ENCODE measurements at places on chromosomes 4 and X.

DNA sequence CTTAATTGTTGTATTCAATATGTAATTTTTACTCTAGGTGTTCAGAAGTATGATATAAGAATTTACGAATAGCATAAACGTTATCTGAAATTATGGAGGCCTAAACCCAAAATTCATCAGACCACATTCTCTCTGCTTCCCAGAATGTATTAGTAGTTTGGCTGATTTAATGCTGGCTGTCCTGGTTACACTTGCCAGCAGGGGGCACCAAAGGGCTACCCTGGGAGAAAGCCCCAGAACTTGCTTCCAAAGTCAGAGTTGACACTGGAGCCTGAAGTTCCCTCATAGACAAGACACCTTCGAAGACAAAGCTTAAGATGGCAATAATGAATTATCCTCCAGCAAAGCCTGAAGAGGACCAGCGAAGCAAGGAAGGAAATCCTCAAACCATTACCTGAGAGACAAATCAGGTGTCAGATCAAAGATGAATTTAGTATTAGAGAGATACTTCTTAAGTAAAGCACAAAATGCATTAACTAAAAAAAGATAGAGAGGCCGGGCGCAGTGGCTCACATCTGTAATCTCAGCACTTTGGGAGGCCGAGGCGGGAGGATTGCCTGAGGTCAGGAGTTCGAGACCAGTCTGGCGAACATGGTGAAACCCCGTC, 11.3 kb upstream of the ANOS1 start:
- peak; percentile 69 for DNase-seq

DNA sequence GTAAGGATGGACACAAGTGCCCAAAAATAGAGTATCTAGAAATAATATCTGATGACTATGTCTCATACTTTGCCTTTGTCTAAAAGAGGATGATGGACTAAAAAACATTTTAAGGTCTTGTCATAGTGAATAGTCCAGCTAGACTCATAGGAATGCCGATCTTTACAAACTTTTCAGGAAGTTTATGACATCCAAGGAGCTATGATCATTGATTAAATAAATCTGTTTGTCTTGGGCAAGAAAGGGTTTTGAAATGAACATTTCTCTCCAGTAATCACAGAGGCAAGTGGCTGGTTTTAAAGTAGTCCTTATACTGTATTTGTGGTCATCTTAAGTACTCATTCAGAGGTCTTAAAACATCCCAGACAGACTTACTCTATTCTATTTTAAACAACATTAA, 109.8 kb downstream of the MAPK10 start:
- no peak for DNase-seq

DNA sequence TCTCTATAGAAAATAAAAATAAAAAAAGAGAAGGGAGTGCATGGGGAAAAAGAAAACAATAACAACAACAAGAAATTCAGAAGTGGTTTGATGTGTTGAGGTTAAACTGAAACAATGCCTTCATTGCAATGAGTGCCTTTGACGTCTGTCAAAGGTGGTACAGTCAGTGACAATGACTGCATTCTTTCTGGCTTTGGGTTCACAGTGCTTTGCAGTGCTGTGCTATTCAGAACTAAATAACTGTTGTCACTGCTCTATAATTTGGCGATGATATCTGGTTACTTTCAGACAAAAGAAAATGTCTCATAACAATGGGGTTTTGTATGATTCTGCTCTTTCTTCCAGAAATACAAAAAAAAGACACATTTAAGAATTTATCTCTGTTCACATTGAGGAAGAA, 488.6 kb upstream of the MAGEB2 start:
- DNase-seq: no peak

DNA sequence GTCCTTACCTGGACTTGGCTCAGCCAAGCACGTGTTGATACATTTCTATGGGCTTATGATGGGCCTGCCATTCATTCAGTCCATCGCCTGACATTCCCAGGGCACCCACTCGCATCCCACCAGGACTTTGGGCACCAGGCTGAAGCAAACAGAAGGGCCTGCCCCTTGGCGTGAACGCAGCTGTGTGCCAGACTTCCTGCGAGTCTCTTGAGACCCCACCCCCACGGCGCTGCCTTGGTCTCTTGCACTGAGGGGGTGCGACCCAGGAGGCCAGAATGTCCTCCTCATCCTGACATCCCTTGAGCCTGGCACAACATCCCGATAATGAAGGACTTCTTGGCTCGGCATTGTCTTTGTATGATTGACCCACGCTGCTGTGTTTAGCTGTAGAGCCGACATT, 1.5 kb upstream of the PSAPL1 start:
- no peak for DNase-seq

DNA sequence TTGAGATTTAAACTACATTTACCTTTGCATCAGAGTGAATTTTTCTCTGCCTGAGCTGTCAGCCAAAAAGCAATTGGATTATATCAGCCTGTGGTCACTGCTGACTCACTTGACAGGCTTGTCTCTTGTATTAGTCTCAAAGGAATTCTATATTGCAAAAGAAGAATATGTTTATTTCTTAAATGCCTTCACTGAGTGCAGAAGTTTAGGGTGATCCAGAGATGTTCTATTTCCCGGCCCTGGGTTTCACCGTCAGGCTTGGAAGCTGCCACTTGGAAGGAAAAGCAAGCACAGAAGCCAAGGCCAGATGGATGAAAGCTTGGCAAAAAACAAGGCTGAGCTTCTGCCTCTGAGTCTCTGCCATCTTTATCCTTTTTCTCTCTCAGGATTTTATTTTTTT, 80.9 kb downstream of the FAM114A1 start:
- no peak for DNase-seq

GRCh38 chr4:41202820-41203568, 11.3 kb downstream of the APBB2 start:
- DNase-seq: no peak

- no peak for DNase-seq
These were observed 86.8 kb downstream of the DCLK2 start for GRCh38 chr4:150164956-150165629.

- DNase-seq: no peak
These were observed 6.2 kb downstream of the TMEM131L start for GRCh38 chr4:153472122-153473037.

GRCh38 chr4:155591738-155592143, 74.9 kb upstream of the GUCY1A1 start:
- no peak for DNase-seq

GRCh38 chr4:110216129-110216528, 17.7 kb upstream of the ELOVL6 start:
- DNase-seq: no peak

DNA sequence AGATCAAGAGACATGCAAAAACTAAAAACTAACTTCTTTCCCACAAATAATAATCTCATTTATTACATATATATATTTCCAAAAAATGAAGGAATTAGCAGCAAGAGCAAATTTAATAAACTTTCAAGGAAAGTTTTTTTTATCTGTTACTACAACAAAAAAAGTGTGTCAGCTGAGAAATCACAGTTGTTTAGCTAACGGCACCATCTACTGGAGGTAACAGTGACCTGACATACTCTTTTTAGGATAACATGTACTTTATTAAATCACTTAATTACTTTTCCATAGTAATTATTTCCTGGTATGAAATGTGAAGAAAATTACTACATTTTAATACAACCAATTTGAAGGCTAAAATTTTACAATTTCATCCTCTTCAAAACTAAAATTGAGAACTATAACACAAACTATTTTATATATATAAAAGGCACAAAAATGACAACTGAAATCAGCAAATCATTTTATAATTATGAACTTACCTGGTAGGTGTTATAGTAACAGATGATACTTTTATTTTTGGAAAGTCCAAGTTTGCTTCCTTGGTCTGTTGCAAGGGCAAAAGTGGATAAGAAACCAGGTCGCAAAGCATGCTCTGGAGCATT, 9.1 kb downstream of the LAMTOR3 start:
- peak; percentile 40 for DNase-seq

DNA sequence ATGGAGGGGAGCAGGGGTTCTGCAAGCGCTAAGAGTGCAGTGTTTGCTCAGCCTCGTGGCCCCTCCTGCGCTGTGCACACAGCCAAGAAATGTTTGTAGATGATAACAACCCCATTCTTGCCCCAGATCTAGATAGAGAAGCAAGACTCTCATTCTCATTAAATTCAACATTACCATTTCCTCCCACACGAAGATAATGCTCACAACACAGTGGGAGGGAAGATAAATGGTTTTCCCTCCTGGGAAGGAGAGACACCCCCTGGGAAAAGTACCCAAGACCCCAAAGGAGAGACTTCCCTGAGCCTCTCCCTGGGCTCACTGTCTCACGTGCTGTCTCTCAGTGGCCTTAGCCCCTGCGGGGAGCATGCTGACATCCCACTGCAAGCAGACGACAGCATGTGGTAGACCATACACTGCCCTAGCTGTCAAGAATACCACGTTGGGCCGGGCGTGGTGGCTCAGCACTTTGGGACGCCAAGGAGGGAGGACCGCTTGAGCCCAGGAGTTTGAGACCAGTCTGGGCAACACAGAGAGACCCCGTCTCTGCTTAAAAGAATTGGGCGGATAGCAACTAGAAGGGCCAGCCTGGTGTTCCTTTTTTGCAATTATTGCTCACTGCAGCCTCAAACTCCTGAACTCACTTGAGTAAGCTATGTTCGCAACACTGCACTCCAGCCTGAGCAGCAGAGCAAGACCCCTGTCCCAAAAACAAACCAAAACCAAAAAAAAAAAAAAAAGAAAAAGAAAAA, 34.9 kb upstream of the IQSEC2 start:
- no peak for DNase-seq

GRCh38 chr4:112485930-112486329, 30.1 kb downstream of the NEUROG2 start:
- DNase-seq: no peak

- DNase-seq: no peak
These were observed 18.7 kb upstream of the ZNF827 start for GRCh38 chr4:145957302-145957701.

GRCh38 chrX:100874325-100874724, at the start of gene NOX1:
Gene NOX1 (minus strand): TSS chrX:100874359. CDS start chrX:100874139, 220 bp downstream.
- DNase-seq: no peak

GRCh38 chrX:87805829-87806490, 288.4 kb downstream of the KLHL4 start:
- no peak for DNase-seq

DNA sequence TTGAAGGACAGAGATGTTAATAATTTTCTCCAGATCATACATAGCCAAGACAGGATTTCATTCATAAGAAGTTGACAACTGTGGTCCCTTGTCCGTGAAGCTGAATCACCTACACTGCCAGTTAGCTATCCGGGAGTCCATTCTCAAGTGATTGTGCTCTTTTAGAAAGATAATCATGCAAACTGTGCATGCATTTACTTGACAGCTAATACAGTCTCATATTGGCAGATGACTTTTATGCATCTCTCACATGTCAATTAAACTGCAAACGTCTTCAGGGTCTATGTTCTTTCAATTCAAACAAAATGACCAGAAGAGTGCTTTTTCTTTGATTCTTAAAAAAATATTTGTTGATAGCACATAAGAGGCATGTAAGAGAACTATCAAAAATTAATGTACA, 1572.9 kb downstream of the C4orf33 start:
- DNase-seq: no peak

GRCh38 chr4:38930204-38930603, 62.6 kb downstream of the FAM114A1 start:
- no peak for DNase-seq

DNA sequence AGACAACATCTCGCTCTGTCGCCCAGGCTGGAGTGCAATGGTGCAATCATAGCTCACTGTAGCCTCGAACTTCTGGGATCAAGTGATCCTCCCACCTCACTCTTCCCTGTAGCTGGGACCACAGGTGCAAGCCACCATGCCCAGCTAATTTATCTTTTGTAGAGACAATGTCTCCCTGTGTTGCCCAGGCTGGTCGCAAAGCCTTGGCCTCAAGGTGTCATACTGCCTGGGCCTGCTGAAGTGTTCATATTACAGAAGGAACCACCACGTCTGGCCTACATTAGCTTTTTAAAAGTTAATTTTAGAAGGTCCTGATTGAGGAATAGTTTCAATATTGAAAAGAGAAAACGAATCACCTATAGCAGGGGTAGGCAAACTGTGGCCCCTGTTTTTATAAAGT, 22.5 kb downstream of the TRIML2 start:
- no peak for DNase-seq

DNA sequence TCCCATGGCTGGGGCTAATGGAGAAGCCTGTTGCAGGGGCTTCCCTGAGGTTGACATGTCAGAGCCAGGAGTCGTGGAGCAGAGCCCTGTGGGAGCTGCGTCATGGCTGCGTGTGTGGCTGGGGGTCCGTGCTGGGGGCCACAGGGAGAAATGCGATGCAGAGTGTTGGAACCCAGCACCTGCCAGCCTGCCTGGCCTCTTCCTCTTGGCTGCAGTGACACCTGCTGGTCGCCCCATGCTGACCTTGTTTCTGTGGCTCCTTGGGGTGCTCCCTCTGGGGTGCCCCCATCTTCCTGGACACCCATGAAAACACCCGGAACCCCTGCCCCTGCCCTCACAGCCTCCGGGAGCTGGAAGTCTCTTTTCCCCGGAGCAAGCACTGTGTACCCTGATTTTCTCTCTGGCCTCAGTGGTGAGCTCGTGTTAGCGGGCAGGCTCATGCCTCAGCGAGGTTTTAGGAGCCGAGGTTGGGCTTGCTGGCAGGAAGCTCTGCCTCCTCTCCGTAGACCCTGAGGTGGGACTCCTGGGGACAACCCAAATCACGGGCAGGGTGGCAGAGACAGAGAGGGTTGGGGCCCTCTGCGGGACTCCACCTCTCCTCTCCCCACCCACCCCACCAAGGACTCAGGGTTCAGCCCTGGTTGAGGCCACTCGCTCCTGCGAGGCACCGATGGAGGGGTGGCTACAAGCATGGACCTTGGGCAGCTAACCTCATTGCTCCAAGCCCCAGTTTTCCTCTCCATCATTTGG, 103.7 kb downstream of the SORCS2 start:
- peak; percentile 31 for DNase-seq

GRCh38 chr4:184364100-184364921, 110.0 kb downstream of the IRF2 start:
- DNase-seq: no peak

DNA sequence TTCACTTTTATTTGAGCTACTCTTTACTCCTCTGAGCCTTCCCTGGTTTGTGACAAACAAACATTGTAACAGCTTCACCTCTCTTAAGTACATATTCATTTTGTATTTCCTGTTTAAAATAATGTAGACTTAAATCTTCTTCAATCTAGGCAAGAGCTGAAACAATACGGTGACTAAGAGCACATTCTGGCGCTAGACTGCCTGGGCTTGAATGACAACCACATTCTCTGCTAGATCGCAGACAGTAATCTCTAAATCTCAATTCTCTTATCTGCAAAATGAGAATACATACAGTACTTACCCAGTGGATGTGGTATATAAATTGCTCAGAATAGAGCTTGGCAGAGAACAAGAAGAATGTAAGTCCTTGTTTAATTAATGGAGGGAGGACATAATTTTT, 144.8 kb downstream of the ARAP2 start:
- DNase-seq: no peak

DNA sequence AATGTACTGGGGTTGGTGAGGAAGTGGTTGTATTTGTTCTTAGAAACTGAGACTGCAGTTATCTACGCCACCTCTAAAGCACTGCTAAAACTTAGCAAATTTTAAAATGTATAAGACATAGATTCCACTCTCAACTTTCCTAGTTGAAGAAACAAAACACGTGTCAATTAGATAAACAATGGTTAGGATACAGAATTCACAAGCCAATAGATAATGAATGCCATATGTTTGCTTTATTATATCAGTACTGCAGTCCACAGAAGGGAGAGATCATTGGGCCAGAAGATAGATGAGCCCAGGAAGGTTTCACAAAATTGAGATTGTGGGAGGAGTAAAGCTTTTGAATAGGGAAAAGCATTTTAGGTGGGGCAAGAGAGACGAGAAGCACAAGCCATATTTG, 14.3 kb downstream of the TMEM33 start:
- DNase-seq: no peak

GRCh38 chrX:153670748-153671588, 2.6 kb downstream of the PNCK start:
- DNase-seq: no peak
